Germinal center (tissue), 1 donor: ENCODE measurements at places on chromosomes 5 and 9.
A peak's percentile ranks its signal among the peaks of the same experiment; 100 is the strongest.

- no peak for DNase-seq
These were observed 61.7 kb downstream of the SLC38A9 start for GRCh38 chr5:55650386-55650785.

- DNase-seq = no peak
These were observed 10.3 kb upstream of the ANKHD1 start for GRCh38 chr5:140391312-140391711.

GRCh38 chr9:10366171-10366779, 246.5 kb downstream of the PTPRD start:
- peak; percentile 2 for DNase-seq

GRCh38 chr5:158198636-158199035, 339.7 kb upstream of the CLINT1 start:
- DNase-seq = peak; percentile 72

DNA sequence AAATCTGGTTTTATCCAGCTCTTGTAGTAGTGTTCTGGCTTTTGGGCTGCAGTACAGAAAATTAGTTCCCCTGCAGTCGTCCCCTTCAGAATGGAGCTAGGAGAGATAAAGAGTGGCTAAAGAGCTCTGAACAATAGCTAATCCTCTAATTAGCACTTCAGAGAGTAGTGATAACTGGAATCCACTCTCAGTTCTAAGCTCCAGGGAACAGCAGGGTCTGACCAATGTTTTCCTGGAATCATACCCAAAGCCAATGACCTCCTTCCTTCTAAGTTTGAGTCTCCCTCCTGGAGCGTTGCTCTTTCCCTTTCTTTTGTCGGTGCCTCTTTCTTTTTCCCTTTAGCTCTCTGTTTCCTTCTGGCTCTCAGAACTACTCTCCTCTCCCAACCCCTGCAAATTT, 47.4 kb downstream of the MFAP3 start:
- DNase-seq = no peak

- no peak for DNase-seq
These were observed 81.0 kb downstream of the SHB start for GRCh38 chr9:37988041-37988440.

DNA sequence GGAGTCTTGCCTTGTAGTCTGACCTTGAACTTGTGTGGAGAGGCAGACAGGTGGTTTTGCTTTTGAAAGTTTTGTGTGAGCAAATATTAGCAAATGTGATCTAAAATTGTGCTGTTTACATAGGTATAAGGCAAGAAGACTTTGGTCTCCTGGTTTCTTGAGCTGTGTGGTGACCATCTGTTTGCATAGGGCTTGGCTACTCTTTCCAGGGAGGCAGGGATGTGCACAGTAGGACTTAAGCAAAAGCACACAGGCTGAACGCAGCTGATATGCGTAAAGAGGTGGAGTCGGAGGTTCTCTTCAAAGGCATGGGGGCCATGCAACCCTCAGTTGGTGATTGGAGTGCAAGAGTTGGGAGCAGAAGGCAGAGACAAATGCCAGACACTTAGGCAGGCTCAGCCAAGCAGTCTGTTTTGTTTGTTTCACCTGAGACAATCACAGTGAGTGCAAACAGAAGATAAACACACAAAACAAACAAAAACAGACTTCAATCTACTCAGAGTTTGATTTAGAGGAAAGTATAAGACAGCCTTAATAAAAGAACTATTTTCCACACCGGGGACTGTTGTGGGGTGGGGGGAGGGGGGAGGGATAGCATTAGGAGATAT, 744.2 kb downstream of the MTRR start:
- DNase-seq = no peak

- no peak for DNase-seq
These were observed 13.6 kb downstream of the ARRDC3 start for GRCh38 chr5:91369480-91369879.
